ENCODE measurements at places on chromosomes 2 and 18.
A peak's percentile ranks its signal among the peaks of the same experiment; 100 is the strongest.

GRCh38 chr2:133247631-133248030, 320.6 kb downstream of the NCKAP5 start:
- no peak for DNase-seq

GRCh38 chr2:224027931-224028330, 11.2 kb downstream of the SERPINE2 start:
- no peak for DNase-seq

GRCh38 chr2:240636563-240637115, 11.4 kb downstream of the GPR35 start:
- no peak for DNase-seq

DNA sequence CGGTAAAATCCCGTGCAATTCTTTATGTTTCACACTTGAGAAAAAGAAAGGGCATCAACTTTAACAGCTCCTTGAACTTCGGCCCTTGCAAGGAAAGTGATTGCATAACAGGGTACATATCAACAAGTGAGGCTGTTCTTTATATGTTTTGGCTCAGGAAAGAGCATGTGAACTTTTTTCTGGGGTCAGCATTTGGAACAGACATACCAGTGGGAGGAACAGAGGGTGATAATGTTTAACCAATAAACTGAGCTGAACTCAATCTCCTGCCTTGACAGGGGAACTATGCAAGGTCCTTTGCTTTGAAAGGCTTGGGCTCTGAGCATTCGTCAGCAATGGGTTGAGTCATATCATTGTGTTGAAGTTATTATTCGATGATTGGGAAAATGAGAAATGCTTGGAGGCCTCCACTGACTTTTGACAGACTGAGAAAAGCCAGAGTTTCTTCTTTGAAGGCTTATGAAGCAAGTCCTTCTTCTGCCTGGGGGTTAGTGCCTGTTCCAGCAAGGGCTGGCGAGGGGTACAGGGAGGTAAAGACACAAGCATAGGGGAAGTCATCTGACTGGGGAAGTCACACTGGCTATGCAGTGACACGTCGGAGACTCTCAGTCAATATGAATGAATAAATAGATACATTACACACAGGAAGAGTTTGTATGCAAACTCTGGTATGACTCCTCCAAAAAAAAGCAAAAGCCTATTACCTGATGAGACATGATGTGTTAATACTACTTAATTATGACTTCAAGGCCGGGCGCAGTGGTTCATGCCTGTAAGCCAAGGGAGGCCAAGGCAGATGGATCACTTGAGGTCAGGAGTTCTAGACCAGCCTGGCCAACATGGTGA, 57.2 kb downstream of the CYB5A start:
- peak; percentile 95 for DNase-seq

DNA sequence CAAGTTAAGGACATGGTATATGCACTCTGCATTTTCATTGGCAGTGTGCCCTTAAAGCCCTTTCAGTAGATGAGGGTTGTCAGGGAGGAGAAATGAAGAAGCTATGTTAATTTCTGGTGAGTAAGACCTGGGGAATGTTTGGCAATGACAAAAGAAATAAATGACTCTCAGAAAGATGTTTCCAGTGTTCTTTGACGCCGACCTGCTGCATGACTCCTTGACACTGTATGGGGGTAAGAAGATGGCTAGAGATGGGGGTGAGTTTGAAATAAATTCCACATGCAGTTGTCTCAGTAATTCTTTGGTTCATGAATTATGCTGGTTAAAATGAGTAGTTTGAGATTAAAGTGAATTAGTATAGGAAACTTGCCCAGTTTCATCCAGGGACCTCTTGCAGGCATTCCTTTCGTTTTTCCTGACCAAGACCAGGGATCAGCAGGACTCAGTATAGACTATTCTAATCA, 5.9 kb downstream of the CCDC121 start:
- DNase-seq: peak; percentile 70

GRCh38 chr2:32136097-32136496, 29.6 kb upstream of the SLC30A6 start:
- no peak for DNase-seq

GRCh38 chr2:168132389-168132788, 115.0 kb downstream of the STK39 start:
- no peak for DNase-seq

Measured in skeletal muscle cell (primary cell).